ENCODE measurements at places on chromosomes 2 and 18.

DNA sequence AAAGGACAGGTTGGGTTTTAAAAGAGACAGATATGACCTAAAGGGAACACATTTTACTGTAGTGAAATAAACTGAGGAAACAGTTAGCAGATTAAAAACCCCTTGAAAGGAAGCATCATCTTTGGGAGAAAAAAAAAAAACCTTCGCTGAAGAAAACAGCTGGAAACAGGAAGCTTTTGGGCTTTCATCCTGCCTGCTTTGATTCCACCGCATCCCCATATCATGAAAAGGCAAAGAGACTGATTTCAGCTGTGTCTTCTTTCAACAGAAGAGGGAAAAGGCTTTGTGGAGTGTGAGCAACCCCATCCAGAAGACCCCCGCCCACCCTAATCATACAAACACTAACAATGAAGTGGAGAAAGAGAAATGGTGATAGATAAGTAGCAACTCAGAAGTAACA is 86.4 kb downstream of the TCF4 start:
- DNase-seq: no peak

- DNase-seq: no peak
These were observed 11.0 kb downstream of the IL18R1 start for GRCh38 chr2:102366406-102367112.

DNA sequence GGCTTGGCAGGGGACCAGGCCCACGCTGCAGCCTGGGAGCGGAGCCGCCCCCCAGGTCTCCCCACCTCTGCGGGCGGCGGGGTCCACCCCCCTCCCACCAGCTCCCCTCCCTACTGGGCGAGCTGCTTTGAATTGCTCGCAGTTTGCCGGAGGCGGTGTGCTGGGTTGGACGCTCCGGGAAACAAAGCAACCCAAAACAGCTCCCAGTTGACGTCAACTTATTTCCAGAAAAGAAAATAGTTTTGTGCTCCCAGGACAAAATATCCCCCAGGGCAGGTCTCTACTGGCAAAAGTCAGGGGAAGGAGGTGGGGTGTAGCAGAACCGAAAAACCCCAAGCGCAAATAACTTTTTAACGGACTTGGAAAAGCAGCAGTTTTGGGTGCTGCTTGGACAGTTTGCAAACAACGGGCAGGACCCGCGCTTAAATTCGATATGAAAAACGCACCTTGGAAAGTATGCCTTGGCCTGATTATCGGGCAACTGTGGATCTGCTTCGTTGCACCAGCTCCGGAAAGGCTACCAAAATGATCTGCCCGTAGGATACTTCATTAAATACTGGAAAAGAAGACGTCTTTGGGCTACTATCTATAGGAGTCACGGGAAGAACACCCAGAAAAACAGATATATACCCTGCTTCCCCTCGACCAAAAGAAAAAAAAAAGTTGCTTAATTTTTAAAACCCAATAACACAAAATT is 2.8 kb upstream of the KCTD1 start:
- DNase-seq: no peak

DNA sequence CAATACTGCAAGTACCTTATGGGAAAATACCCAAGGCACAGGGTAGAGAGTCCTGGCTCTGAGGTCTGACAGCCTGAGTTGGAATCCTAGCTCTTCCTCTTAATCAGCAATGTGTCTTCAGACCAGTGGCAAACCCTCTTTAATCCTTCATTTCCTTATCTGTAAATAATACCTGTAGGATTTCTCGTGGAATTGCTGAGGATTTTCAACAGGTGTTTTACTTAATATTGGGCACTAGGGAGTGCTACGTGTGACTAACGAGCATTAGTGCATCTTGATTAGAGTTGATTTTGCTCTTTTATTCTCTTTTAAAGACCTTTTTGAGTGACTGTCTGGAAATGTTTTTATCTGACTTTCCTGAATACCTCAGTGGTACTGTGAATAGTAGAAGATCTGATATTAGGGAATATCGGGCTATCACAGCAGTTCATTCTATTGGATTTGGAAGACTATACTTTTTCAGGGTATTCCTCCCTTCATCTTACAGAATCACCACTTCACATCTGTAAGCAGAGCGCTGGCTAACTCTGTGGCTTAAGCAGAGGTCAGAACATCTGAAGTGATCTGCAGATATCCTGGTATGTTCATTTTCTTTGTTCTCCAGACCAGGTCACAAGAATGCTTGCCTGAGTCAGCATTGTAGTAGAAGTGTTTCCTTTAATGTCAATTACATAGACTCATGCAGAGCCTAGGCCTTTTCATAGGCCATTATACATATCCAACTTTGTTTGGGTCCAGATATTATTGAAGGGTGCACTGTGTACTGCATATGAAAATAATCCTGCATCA is 49.1 kb downstream of the ARHGAP28 start:
- no peak for DNase-seq

GRCh38 chr2:48454504-48454903 is 75.5 kb upstream of the STON1 start:
- peak; percentile 76 for DNase-seq

- DNase-seq: no peak
These were observed 98.7 kb downstream of the MAPK4 start for GRCh38 chr18:50658601-50659000.

- DNase-seq: no peak
These were observed 101.4 kb downstream of the RBMS1 start for GRCh38 chr2:160392201-160392600.

- no peak for DNase-seq
These were observed 402.1 kb downstream of the PARD3B start for GRCh38 chr2:204947405-204947804.

GRCh38 chr2:75465317-75465984 is 95.3 kb downstream of the EVA1A start:
- DNase-seq: no peak

GRCh38 chr2:208099682-208100470 is 24.4 kb downstream of the CRYGD start:
- DNase-seq: peak; percentile 8

Measured in inflammatory macrophage (primary cell).